ENCODE measurements at places on chromosomes 3 and 15. TPM values are rescaled to one million over a fixed set of nuclear protein-coding genes. Genes with fewer than 3 reads are reported as not detected.

DNA sequence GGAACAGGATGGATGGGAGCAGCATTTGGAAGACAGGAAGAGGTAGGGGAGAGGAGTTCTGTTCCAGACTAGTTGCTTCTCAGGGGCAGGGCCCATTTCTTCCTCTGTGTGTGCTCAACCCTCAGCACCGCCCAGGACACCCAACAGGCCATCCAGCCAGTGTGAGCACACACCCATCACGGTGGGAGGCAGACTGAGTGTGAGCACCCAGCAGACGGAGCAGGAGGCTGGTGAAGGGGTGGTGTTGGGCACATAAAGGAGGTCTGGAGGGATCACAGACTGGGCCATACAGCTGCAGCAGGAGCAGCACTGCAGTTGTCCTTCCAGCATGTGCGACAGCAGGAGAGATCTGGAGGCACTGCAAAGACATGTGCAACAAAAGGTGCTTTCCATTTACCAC lies 88.4 kb upstream of the PLXNA1 start:
- DNase-seq, result no peak

DNA sequence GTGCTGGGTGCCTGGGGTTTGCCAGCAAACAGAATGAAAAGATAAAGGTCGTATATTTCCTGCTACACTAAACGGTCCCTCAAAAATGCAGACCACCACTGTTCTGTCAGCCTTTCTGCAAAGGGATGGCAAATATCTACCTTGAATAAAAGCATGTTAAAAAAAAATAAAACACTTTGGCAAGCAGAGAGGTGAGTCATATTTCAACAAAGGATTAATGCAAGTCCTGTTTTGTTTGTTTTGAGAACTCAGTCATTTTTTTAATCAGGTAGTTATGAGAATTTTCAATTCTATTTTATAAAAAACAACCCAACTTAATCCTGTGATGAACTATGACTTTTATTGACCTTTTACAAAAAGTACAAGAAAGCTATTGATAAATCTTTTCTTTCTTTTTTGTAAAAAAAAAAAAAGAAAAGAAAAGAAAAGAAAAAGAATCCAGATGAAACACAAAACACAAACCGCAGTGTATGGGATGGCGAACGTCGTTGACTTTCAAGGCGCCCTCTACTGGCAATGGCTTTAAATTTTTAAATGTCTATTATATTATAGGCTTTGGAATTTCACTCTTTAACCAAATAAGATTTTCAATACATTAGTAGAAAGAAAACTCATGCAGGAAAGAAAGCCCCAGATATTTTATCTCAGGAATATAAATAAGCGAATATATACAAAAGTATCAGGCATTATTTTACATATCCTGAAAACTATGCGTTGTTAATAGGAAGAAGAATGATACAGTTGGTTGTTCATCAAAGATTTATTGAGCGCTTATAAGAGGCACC lies 87.8 kb downstream of the NCEH1 start:
- DNase-seq, result no peak

GRCh38 chr15:81411969-81412633 lies 38.1 kb upstream of the TMC3 start:
- no peak for DNase-seq

DNA sequence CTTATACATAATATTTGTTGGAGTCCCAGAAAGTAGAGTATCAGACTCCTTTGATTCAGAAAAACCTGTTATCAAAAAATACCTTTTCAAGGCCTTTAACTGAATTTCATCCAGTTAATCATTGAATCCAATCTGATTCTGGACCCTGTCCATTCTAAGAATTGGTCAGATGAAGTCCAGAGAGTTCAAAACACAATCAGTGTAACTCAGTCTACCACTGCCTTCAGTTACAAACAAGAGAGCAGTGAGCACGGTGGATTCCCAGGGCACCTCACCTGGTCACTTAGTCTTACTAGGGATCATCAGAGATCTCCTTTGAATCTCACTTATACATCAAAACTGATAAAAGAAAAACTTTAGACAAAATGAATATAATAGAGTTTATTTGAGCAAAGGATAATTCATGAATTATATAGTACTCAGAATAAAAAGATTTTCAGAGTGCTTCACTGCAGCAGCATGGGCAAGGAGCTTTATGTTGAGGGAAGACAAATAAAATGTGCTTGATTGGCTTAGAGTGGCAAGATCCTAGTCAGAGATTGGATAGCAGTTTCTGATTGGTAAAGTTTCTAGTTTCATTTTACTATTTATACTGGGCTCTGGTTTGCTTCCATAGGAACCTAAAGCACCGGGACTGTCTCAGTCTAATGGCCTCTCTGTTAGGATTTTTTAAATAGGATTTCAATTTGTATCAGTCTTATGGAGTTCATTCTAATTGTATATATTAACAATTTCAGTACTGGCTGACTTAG lies 474.9 kb upstream of the GOLIM4 start:
- DNase-seq, result no peak

- DNase-seq, result no peak
These were observed 64.8 kb upstream of the CSTA start for GRCh38 chr3:122260206-122260605.

DNA sequence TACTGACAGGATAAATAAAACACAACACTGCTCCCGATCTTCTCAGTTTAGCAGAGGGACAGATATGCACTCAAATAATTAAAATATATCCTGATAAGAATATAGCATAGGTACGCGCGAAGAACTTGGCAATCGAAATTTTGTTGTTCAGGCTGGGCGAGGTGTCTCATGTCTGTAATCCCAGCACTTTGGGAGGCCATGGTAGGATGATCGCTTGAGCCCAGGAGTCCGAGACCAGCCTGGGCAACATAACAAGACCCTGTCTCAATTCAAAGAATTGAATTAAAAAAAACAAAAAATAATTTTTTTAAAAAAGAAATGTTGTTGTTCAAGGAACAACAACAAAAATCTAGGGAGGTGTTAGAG lies 7.6 kb downstream of the B2M start:
- DNase-seq, result no peak

DNA sequence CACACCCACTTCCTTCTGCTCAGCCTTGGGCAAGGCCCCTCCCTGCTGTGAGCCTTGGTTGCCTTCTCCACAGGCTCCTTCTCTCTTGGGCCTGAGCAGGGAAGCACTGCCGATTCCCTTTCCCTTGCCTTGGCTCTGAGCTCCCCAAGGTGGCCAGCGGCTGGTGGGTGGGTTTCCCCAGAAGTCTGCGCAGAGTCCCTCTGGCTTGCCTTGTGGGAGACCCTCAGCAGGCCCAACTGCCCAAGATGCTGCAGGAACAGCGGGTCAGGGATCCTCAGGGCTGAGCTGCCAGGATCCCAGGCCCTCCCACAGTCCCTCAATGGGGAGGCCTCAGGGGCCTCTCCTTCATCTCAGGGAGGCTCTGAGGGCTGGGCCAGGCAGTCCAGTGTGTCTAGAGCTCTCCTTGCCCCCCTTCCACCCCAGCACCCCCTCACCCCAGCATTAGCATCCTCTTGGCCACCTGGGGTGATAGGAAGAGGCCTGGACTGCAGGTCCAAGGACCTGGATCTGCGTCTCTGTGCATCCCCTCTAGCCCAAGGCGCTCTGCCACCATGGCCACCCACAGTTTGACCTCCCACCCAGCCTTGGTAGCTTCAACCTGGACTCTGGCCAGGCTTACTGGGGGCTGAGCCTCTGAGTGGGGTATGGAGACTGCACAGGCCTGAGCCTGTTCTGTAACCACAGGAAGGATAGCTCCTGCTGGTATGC lies 68.6 kb downstream of the EXOG start:
- DNase-seq, result no peak

DNA sequence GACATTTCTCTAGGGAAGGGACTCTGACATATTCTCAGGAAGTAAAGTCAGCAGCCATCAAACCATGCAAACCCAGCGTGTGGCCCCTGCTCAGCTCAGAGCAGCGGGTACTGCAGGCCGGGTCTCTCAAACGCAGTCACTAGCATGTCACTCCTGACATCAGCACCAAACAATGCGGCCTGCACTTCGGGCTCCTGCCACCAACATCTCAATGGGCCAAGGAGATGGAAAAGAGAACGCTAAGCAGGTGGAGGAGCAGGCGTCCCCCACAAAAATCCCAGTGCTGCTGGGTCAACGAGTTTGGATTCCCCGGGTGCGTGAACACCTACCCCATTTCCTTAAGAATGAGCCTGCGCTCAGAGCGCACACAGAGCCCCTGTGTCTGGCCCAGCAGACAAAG lies 9.9 kb upstream of the SPTBN5 start:
- no peak for DNase-seq

DNA sequence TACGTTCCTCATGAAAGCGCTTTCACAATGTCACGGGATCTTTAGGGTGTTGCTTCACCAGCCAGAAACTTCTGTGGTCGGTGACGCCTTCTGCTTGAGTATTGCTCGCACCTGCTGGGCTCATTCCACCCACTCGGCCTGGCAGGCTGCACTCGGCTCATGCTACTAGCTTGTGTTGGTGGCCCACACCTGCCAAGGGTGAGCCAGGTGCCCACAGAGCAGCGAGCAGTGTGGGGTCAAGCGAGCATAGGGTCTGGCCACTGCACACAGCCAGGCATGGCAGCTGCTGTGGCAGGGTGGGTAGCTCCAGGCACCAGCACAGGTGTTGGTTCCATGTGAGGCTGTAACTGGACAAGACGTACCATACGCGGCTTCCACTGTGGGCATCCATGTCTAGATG lies 202.9 kb upstream of the CADM2 start:
- no peak for DNase-seq

DNA sequence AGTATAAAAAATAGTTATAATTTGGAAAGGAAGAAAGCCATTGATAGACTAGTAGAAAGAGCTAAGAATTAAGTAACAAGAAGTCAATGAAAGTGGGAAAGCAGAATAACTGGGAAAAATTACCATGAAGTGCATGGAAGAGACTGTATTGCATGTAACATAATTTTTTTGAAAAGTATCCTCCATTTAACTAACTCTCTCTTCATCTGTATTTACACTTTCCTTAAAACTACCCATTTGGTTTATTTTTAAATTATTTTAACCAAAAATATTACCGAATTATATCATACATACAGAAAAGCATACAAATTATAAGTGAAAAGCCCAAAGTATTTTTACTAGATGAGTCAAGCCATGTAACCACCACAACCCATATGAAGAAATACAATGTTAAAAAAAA lies 1009.9 kb upstream of the SEMA6D start:
- no peak for DNase-seq

DNA sequence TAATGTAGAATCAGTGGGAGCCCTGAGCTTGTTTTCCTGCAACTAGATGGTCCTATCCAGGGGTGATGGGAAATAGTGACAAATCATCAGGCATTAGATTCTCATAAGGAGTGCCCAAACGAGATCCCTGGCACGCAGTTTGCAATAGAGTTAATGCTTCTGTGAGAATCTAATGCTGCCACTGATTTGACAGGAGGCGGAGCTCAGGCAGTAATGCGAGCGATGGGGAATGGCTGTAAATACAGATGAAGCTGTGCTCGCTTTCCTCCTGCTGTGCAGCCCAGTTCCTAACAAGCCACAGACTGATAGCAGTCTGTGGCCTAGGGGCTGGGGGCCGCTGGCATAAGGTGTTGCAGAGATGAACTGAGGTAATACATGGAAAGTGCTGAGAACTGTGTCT lies 28.3 kb upstream of the TMEM42 start:
- DNase-seq, result peak; percentile 17

DNA sequence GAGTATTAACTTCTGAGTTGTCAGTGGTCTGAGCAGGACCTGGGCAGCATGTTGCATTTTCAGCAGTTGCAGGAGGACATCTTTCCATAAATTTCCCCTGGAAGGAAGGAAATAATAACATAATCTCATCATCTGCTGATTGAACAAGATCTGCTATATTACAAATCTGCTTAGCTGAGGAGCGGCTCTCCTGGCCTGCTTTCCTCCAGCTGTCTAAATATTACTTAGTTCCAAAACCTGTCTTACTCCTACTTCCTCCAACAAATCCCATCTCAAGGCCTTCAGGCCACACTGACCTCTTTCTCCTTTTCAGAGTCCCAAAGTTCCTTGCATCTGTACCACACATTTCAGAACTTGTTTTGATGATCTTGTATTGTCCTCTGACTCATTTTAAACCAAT lies 364.4 kb upstream of the MCTP2 start:
- DNase-seq, result no peak

DNA sequence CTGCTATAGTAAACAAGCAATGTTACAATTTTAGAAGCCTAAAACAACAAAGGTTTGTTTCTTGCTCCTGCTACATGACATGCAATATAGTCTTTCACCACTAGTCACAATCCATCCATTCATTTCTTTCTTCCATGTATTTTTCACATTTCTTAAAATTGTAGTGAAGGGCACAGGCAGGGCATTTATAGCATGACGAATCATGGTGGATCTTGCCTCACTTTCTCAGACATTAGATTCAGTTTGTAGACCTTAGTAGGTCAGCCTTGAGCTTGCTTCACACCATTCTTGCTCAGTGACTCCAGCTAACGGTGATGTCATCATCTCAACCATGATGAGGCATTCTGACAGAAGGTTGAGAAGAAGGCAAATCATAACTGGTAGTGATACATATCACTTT lies 546.8 kb downstream of the TBL1XR1 start:
- DNase-seq, result no peak

GRCh38 chr3:159583662-159584061 lies 405.0 kb upstream of the IL12A start:
- no peak for DNase-seq

GRCh38 chr3:134445095-134445494 lies 40.7 kb downstream of the ANAPC13 start:
- no peak for DNase-seq

- no peak for DNase-seq
These were observed 401.8 kb downstream of the SHQ1 start for GRCh38 chr3:72446218-72447058.

DNA sequence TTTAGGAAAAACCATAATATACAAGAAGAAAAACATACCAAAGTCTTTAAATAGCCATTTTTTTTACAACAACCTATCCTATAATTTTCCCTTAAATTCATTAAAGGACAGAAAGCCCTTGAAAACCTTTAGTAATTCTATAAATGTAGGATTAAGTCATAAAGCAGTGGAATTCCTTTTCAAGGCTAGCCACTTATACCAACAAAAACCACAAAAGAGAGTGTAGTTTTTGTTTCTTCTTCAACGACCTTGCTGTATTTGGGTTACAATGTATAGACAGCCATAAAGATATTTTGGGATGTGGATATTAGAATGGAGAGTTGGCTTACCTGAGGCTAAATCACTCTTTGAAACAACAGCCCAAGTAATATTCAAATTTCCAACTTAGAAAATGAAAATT lies 296.6 kb upstream of the CDIN1 start:
- no peak for DNase-seq

GRCh38 chr3:170749185-170749584 lies 120.8 kb downstream of the RPL22L1 start:
- no peak for DNase-seq

DNA sequence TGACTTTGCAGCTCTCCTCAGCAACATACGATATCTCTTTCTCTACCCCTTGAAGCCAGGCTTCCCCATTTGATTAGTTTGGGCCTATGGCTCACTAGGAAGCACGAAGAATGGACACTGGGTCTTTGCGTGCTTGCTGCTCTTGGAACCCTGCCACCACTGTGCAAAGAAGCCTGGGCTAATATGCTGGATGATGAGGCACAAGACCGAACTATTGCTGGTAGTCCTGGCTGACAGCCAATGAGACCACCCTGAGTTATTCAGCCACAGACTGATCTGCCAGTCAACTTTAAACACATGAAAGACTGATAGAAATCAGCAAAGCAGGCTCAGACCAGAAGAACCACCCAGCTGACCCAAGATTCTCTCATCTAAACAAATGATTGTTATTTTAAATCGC lies 250.3 kb downstream of the CBLB start:
- DNase-seq, result no peak

- DNase-seq, result no peak
These were observed 5.1 kb downstream of the BFSP2 start for GRCh38 chr3:133404920-133405319.

Gene GAP43
- 1.2 TPM for total RNA-seq

Gene KCNAB1
- 2.4 TPM for total RNA-seq

Gene AHSG
- total RNA-seq, result not detected

Gene EPHB1
- 1.3 TPM for total RNA-seq

Gene IQCF5
- not detected for total RNA-seq

Gene P2RY14
- 2.9 TPM for total RNA-seq

Measured in left ventricle myocardium inferior (tissue), 1 donor.